ENCODE measurements at places on chromosomes 1 and 21.
A peak's percentile ranks its signal among the peaks of the same experiment; 100 is the strongest.

- no peak overlapping the region for H3K4me3 ChIP-seq
- no peaks in the 10 kb centered on the region for H3K36me3 ChIP-seq
- H3K27me3 ChIP-seq: no peaks in the 10 kb centered on the region
- no peaks in the 10 kb centered on the region for H3K4me1 ChIP-seq
Measured at GRCh38 chr1:245587435-245588115, 432.8 kb downstream of the KIF26B start.

DNA sequence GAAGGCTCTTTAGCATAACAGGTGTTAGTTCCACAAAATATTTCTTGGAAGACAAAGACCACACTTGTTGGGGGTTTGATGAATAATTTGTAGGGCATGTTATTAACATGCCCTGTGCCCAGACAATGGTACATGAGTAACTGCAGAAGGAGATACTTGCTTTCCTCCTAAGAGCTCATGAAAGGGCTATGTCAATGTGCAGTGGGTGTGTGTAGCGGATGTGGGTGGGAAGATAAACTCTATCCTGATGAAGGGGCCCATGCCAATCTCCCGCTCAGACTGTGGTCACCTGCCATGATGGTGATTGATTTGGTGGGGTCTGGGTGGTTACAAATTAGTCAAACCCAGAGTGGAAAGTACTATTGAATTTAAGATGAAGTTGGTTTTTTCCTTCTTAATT lies 69.8 kb upstream of the DNAH14 start:
- no peak for DNase-seq
- H3K27me3 ChIP-seq: peaks cover 5% of the 10 kb centered on the region
- H3K36me3 ChIP-seq: no peaks in the 10 kb centered on the region

GRCh38 chr1:38563942-38564735 lies 295.4 kb downstream of the RRAGC start:
- no peak for DNase-seq
- peaks cover 4% of the 10 kb centered on the region for H3K27me3 ChIP-seq
- H3K4me1 ChIP-seq: peaks cover 14% of the 10 kb centered on the region
- H3K4me3 ChIP-seq: no peak overlapping the region
- H3K36me3 ChIP-seq: no peaks in the 10 kb centered on the region
- H3K27ac ChIP-seq: no peak overlapping the region

DNA sequence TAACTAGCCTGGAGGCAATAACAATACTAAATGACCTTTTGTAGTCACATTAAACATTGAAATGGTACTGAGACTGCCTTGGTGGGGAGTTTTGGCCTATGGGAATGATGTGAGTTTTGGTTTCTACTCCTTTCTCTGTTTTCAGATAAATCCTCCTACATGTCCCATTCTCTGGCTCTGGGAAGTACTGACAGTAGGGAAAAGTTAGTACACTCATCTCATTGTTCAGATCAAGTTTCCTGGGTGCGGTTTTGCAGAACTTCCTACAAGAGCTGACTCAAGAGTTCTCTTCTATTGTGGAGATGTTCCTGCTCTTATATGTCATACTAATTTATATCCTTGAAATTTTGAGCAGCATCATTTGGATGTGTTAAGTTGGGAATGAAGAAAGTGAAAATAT lies 74.2 kb upstream of the MACF1 start:
- peaks cover 33% of the 10 kb centered on the region for H3K4me1 ChIP-seq
- H3K27ac ChIP-seq: peak overlapping the region; percentile 75
- H3K36me3 ChIP-seq: peaks cover 9% of the 10 kb centered on the region
- H3K4me3 ChIP-seq: no peak overlapping the region
- H3K27me3 ChIP-seq: no peaks in the 10 kb centered on the region

GRCh38 chr1:206438554-206438953 lies 31.7 kb upstream of the IKBKE start:
- DNase-seq: no peak
- no peak overlapping the region for H3K27ac ChIP-seq
- H3K36me3 ChIP-seq: peaks cover 35% of the 10 kb centered on the region
- H3K27me3 ChIP-seq: no peaks in the 10 kb centered on the region

GRCh38 chr1:58818075-58818474 lies 34.2 kb upstream of the JUN start:
- no peak for DNase-seq
- no peaks in the 10 kb centered on the region for H3K36me3 ChIP-seq
- H3K27ac ChIP-seq: no peak overlapping the region
- H3K4me3 ChIP-seq: no peak overlapping the region
- no peaks in the 10 kb centered on the region for H3K27me3 ChIP-seq

DNA sequence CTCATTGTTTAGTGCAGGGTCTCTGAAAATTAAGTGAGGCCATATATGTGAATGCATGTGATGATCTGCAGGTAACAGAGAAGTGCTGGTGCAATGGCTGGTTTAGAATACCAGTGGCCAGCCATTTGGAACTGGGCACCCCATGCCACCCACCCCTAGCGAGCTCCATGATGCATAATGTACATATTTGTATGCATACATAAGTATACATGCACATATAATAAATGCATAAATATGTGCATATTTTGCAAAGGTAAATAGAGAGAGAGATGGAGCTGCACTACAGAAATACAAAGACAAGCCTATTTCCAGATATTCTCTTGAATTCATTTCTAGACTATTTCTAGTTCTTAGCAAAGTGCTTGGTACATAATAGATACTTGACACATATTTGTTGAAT lies 68.5 kb upstream of the IGSF21 start:
- H3K27ac ChIP-seq: no peak overlapping the region
- DNase-seq: no peak
- no peak overlapping the region for H3K4me3 ChIP-seq
- no peaks in the 10 kb centered on the region for H3K36me3 ChIP-seq
- no peaks in the 10 kb centered on the region for H3K4me1 ChIP-seq

- H3K4me1 ChIP-seq: no peaks in the 10 kb centered on the region
- no peak overlapping the region for H3K27ac ChIP-seq
- no peaks in the 10 kb centered on the region for H3K27me3 ChIP-seq
- peaks cover 26% of the 10 kb centered on the region for H3K36me3 ChIP-seq
- H3K4me3 ChIP-seq: no peak overlapping the region
Measured at GRCh38 chr21:26106562-26106961, 64.0 kb downstream of the APP start.

GRCh38 chr1:20586953-20587660 lies 1.8 kb upstream of the CDA start:
- no peak for DNase-seq
- H3K27me3 ChIP-seq: peaks cover 24% of the 10 kb centered on the region

DNA sequence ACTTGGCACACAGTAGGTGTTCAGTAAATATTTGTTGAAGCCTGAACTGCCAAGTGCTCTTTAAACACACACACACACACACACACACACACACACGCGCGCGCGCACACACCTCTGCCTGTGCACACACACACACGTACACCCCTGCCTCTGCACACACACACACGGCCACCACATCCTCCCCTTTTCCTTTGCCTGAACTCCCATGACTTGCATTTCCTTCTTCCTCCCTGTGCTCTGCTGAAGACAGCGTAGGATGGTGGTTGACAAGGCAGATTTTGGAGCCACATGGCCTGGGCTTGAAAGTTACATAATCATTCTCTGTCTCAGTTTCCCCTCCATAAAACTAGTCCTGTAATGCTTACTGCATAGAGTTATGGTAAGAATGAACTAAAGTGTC lies 712.3 kb downstream of the PTPRU start:
- H3K36me3 ChIP-seq: no peaks in the 10 kb centered on the region
- H3K27me3 ChIP-seq: peaks cover 3% of the 10 kb centered on the region
- no peak for DNase-seq
- no peaks in the 10 kb centered on the region for H3K4me1 ChIP-seq

DNA sequence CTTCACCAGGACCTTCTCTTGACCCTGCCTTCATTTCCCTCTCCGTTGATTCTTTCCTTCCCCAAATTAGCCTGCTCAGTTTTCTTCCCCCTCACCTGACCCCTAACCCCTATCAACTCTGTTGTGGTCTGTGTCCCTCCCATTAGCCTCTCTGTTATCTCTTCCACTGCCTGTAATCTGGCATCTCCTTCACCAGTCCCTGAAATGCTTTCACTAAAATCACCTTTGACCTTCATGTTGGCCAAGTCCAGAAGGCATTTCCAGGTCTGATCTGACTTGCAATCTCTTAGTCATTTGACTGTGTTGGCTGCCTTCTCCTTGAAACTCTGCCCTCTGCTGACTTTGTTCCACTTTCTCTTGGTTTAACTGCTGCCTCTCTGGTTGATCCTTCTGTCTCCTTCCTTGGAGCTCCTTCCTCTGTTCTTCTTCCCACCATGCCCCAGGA lies 28.2 kb downstream of the ATP8B2 start:
- H3K4me1 ChIP-seq: no peaks in the 10 kb centered on the region
- peak overlapping the region; percentile 52 for H3K4me3 ChIP-seq
- H3K27me3 ChIP-seq: no peaks in the 10 kb centered on the region

- H3K36me3 ChIP-seq: no peaks in the 10 kb centered on the region
- H3K27ac ChIP-seq: no peak overlapping the region
- H3K4me1 ChIP-seq: peaks cover 38% of the 10 kb centered on the region
- no peak for DNase-seq
Measured at GRCh38 chr1:28507646-28508434, 2.0 kb downstream of the RCC1 start.

GRCh38 chr1:43171876-43172526 lies at the start of the genes CFAP57 and EBNA1BP2:
TSS of gene CFAP57 (plus strand) at chr1:43172330. CDS start at chr1:43172754, 424 bp downstream.
TSS of gene EBNA1BP2 (minus strand) at chr1:43172290. CDS start at chr1:43172118, 172 bp downstream.
- DNase-seq: peak; percentile 92
- peak within 1 kb of the TSS; percentile 95 for H3K4me3 ChIP-seq
- H3K36me3 ChIP-seq: peaks cover 4% of the 10 kb centered on the region
- H3K27me3 ChIP-seq: peaks cover 4% of the 10 kb centered on the region

- no peak overlapping the region for H3K4me3 ChIP-seq
- no peaks in the 10 kb centered on the region for H3K27me3 ChIP-seq
- no peaks in the 10 kb centered on the region for H3K36me3 ChIP-seq
- H3K27ac ChIP-seq: no peak overlapping the region
Measured at GRCh38 chr1:153520818-153521476, 14.8 kb downstream of the S100A6 start.

DNA sequence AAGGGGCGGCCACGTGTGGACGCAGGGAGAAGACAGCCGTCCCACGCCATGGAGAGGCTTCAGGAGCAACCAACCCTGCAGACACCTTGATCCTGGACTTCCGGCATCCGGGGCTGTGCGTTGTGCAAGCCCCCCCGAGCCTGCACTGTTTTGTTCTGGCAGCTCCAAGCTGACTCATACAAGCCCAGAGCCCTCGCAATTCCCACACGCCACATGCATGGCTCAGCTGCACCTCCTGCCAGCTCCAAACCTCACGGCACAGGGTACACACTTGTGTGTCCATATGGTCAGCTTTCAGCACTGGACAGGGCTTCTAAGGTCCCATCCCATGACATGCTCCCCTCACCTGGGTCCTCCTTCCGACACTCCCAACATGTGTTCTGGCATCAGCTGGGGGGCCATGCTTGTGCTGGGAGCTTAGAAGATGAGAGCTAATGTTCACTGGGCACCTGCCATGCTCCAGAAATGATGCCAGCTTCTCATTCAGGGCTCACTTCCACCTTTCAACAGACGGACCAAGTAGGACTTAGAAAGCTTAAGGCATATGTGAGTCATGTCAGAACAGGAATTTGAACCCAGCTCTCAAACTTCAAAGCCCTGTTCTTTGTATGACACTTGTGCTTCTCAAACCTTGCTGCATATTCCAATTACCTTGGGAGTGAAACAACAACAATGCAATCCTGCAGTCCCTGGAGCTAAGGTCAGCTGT lies 137.3 kb downstream of the PGBD5 start:
- no peak overlapping the region for H3K27ac ChIP-seq
- DNase-seq: no peak
- H3K36me3 ChIP-seq: no peaks in the 10 kb centered on the region
- no peak overlapping the region for H3K4me3 ChIP-seq
- no peaks in the 10 kb centered on the region for H3K27me3 ChIP-seq
- H3K4me1 ChIP-seq: no peaks in the 10 kb centered on the region

- no peak overlapping the region for H3K27ac ChIP-seq
- peaks cover 5% of the 10 kb centered on the region for H3K4me1 ChIP-seq
- H3K4me3 ChIP-seq: no peak overlapping the region
- H3K36me3 ChIP-seq: no peaks in the 10 kb centered on the region
- no peaks in the 10 kb centered on the region for H3K27me3 ChIP-seq
Measured at GRCh38 chr1:9010781-9011323, 15.4 kb downstream of the SLC2A7 start.

DNA sequence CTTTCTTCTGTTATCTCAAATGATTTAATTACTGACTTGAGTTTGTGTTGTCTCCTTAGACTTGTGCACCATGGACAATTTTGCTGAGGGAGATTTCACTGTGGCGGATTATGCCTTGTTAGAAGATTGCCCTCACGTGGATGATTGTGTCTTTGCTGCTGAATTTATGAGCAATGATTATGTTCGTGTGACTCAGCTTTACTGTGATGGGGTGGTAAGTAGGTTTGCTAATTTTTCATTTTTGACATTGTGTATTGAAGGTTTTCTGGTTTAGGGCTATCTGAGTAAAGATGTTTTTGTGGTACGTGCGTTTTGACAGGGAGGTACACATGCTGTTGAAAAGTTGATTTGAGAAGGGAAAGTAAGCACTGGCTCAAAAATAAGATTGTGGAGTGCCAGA lies 14.1 kb downstream of the TTC3 start:
- H3K4me1 ChIP-seq: no peaks in the 10 kb centered on the region
- H3K4me3 ChIP-seq: no peak overlapping the region
- no peaks in the 10 kb centered on the region for H3K36me3 ChIP-seq
- DNase-seq: no peak

- H3K36me3 ChIP-seq: no peaks in the 10 kb centered on the region
- H3K4me3 ChIP-seq: no peak overlapping the region
- no peak overlapping the region for H3K27ac ChIP-seq
- DNase-seq: no peak
Measured at GRCh38 chr1:202689493-202690342, 20.5 kb downstream of the SYT2 start.

DNA sequence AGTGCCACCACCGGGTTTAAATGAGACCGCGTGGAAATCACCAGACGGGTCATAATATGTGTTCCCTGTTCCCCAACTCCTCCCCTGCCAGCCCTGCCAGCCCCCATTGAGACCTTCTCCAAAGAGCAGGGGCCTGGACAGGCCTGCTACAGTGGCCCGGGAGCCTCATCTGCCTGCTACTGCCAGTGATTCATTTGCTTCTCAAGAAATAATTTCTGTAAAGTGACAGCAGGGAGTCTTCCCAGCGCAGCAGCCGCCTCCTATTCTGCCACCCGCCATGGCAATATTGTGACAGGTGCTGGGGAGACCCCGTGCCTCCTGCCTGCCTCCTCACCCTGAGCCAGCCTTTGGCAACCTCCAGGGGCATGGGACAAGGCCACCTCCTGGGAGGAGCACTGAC lies 8.9 kb downstream of the IFFO2 start:
- no peak overlapping the region for H3K4me3 ChIP-seq
- no peak overlapping the region for H3K27ac ChIP-seq
- H3K36me3 ChIP-seq: no peaks in the 10 kb centered on the region

DNA sequence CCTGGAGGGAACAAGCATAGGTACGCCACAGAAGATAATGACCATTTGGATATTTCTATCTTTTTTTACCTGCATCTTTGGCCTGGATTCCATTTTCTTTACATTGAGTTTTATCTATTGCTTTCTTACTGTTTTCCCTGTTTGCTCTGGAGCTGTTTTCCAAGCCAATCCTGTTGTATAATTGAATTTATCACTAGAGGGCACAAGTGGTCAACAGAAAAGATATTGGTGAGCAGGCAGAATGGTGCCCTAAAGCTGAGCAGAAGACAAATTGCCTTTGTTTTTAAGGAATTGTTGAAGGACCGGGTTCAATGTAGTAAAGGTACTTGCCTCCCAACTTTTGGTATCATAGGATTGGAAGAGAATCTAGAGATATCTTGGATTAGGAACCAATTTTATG lies 152.8 kb downstream of the PPP1R12B start:
- no peak for DNase-seq
- peaks cover 37% of the 10 kb centered on the region for H3K36me3 ChIP-seq
- no peak overlapping the region for H3K27ac ChIP-seq
